Activated T-cell treated with anti-CD3 and anti-CD28 coated beads, Interleukin-2, amount 50 U/mL, for 24 hours (primary cell): ENCODE measurements at places on chromosomes 2 and 18.

DNA sequence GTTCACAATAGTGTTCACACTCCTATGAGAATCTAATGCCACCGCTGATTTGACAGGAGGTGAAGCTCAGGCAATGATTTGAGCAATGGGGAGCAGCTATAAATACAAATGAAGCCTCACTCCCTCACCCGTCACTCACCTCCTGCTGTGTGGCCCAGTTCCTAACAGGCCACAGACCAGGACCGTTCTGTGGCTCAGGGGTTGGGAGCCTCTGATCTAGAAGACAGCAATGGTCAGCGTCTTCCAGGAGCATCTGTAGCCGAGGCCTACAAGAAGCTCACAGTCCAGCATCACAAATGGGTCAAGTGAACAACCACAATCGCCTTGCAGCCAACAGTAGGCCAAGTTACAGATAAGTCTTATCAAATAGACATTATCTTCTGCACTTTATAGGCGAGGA is 110.0 kb upstream of the SLC66A3 start:
- no peaks in the 10 kb centered on the region for H3K4me1 ChIP-seq
- no peaks in the 10 kb centered on the region for H3K36me3 ChIP-seq
- peaks cover 30% of the 10 kb centered on the region for H3K27me3 ChIP-seq

GRCh38 chr2:10610213-10610910 is 79.4 kb downstream of the NOL10 start:
- peaks cover 58% of the 10 kb centered on the region for H3K36me3 ChIP-seq
- no peak overlapping the region for H3K4me3 ChIP-seq
- H3K4me1 ChIP-seq, result peaks cover 6% of the 10 kb centered on the region
- no peak overlapping the region for H3K27ac ChIP-seq

DNA sequence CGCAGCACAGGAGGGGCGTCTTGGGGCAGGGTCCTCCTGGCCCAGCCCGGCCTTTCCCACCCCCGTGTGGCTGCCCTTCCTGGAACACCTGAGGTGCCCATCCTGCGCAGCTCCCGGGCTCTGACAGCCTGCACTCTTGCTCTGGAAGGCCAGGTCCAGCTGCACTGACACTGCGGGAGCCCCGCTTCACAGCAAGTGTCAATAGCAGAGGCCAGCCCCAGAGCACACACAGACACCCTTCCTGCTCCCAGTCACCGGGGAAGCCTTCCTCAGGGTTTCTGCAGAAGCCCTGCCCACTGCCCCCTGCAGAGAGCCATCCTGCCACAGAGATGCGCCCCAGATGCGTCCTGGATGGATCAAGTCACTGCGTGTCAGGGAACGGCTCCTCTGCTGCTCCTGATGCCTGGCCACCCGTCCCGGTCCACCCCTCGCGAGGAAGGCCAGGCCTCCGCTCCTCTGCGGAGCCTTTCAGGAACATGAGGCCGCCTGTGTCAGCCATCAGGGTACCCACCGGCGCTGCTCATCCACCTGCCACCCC is 519.2 kb upstream of the MYT1L start:
- H3K4me1 ChIP-seq, result no peaks in the 10 kb centered on the region
- no peaks in the 10 kb centered on the region for H3K27me3 ChIP-seq
- no peak overlapping the region for H3K4me3 ChIP-seq
- no peak overlapping the region for H3K27ac ChIP-seq
- H3K36me3 ChIP-seq, result no peaks in the 10 kb centered on the region

DNA sequence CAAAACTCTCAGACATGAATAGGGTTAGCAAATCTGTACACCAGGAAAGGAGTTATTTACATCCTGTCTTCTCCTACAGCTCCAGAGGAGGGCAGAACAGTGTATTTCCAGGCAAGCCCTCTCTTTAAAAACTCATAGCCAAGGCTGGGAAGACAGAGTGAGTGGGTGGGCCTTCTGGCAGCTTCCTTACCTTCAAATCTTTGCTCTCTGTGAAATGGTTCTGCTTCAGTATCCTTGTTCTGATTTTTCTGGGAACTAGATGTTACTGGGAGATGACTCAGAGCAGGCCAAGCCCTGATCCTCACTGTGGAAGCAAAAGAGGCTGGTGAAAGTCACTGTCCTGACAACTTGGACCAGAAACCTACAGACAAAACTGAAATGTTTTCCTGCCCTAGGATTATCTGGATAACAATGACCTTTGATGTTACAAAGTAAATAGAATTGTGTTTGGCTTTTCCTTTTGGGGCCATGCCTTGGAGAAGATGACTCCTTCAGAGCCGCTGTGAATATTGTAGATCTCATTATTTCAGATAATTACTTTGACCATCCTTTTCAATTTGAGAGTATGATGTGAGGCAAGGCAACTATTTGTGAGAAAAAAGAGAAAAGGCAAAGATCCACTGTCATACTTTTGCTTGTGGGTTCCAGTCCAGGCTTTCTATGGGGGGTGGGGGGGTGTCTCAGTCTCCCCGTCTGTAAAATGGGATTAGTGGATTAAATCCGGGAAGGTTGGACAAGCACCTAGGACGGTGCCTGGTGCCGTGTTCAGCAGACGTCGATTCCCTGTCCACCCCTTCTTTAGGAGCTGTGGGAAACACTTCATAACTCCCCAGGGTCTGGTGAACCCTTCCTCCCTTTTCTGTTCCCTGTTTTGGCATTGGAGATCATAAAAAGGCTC is 644 bp upstream of the QPCT start:
- H3K4me3 ChIP-seq, result peak overlapping the region; percentile 76
- no peaks in the 10 kb centered on the region for H3K36me3 ChIP-seq
- H3K4me1 ChIP-seq, result peaks cover 40% of the 10 kb centered on the region
- no peak overlapping the region for H3K27ac ChIP-seq
- peaks cover 38% of the 10 kb centered on the region for H3K27me3 ChIP-seq
- DNase-seq, result no peak

GRCh38 chr18:8537400-8537799 is 71.8 kb upstream of the RAB12 start:
- H3K4me3 ChIP-seq, result no peak overlapping the region
- no peaks in the 10 kb centered on the region for H3K4me1 ChIP-seq
- H3K27me3 ChIP-seq, result no peaks in the 10 kb centered on the region
- no peaks in the 10 kb centered on the region for H3K36me3 ChIP-seq
- H3K27ac ChIP-seq, result no peak overlapping the region

DNA sequence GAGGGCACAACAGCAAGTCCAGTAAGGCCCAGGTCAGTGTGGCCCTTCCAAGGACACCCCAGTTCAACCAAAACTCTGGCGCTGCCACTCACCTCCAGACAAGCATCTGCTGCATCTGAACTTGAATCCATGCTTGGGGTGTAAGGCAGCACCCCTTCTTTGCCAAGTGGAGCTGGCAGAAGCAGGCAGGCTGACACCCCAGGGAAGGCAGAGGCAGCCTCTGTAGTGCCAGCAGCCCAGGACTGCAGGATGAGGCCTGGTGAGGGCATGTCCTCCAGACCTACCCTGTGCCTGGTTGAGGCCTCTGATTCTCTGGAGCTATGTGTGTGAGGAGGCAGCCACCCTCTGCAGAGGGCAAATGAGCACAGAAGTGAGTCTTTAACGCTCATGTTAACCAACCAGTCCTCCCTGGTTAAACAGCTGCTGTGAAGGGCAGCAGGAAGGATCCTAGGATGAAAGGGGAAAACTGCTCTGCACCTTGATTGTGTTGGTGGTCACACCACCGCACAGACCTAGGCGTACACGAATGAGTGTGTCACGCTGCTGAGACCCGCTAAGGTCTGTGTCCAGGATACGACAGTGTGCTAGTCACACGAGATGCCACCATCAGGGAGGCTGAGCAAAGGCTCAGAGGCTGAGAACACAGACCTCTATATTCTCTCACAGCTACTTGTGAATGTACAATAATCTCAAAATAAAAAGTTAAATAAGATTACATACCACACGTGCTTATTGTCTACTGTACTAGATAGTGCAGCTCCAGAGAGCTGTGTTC is 2.2 kb downstream of the PARD6G start:
- H3K27me3 ChIP-seq, result peaks cover 85% of the 10 kb centered on the region
- H3K4me1 ChIP-seq, result peaks cover 7% of the 10 kb centered on the region
- DNase-seq, result no peak
- peak overlapping the region; percentile 62 for H3K4me3 ChIP-seq
- no peak overlapping the region for H3K27ac ChIP-seq
- no peaks in the 10 kb centered on the region for H3K36me3 ChIP-seq

GRCh38 chr2:32977228-32977758 is 30.5 kb downstream of the LTBP1 start:
- no peak for DNase-seq
- no peaks in the 10 kb centered on the region for H3K36me3 ChIP-seq
- H3K27ac ChIP-seq, result no peak overlapping the region
- no peaks in the 10 kb centered on the region for H3K4me1 ChIP-seq
- no peak overlapping the region for H3K4me3 ChIP-seq

- peaks cover 17% of the 10 kb centered on the region for H3K36me3 ChIP-seq
- peaks cover 85% of the 10 kb centered on the region for H3K4me1 ChIP-seq
- H3K4me3 ChIP-seq, result no peak overlapping the region
- H3K27me3 ChIP-seq, result no peaks in the 10 kb centered on the region
- no peak for DNase-seq
These were observed 46.5 kb downstream of the TET3 start for GRCh38 chr2:74031221-74031620.

DNA sequence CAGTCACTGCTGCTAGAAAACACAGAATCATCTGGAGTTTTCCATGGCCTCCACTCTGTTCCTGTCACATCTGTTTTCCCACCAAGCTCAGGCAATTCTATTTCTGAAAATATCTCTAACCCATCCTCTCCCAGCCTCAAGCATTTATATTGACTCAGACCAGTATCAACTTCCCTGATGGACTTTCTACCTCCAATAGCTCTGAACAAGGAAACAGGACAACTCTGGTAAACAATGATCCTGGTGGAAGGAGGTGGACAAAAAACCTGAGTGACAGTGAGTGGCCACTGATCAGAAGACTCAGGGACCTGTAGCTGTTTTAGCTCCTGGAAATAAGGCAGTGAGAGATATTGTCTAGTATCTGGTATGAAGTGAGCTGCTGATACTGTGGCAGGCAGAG is 23.4 kb downstream of the BMP10 start:
- DNase-seq, result no peak
- H3K27ac ChIP-seq, result no peak overlapping the region

GRCh38 chr2:150477347-150477746 is 10.1 kb downstream of the RND3 start:
- H3K27ac ChIP-seq, result no peak overlapping the region
- DNase-seq, result no peak
- H3K27me3 ChIP-seq, result no peaks in the 10 kb centered on the region
- no peaks in the 10 kb centered on the region for H3K36me3 ChIP-seq
- no peaks in the 10 kb centered on the region for H3K4me1 ChIP-seq

- H3K4me1 ChIP-seq, result peaks cover 44% of the 10 kb centered on the region
- no peak overlapping the region for H3K27ac ChIP-seq
- H3K36me3 ChIP-seq, result peaks cover under 1% of the 10 kb centered on the region
- DNase-seq, result no peak
These were observed 136.3 kb downstream of the ZEB2 start for GRCh38 chr2:144383571-144384100.

GRCh38 chr18:37407571-37407970 is 158.0 kb downstream of the CELF4 start:
- H3K36me3 ChIP-seq, result no peaks in the 10 kb centered on the region
- H3K4me3 ChIP-seq, result no peak overlapping the region
- H3K27me3 ChIP-seq, result no peaks in the 10 kb centered on the region
- no peak overlapping the region for H3K27ac ChIP-seq
- no peak for DNase-seq
- peaks cover 6% of the 10 kb centered on the region for H3K4me1 ChIP-seq

DNA sequence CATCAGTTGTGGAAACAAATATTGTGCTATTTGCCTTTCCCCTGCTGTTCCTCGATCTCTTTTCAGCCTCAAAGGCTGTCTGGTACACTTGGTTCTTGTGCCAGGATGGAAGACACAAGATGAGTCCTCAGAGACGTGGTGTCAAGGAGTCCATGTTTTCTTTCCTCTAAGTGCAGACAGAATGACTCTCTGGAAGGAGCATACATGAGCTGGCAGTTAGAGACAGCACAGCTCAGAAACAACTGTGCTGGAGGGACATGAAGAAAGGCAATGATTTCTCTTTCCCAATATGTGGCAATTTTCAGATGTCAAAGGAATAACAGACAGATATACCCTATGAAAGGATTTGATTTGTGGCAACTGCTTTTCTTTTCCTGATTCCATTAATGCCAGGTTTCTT is 162.2 kb downstream of the AFF3 start:
- H3K4me1 ChIP-seq, result peaks cover 2% of the 10 kb centered on the region
- no peak for DNase-seq
- H3K27me3 ChIP-seq, result no peaks in the 10 kb centered on the region
- H3K27ac ChIP-seq, result no peak overlapping the region
- H3K36me3 ChIP-seq, result no peaks in the 10 kb centered on the region

GRCh38 chr2:145615626-145616025 is 1095.7 kb upstream of the ZEB2 start:
- no peaks in the 10 kb centered on the region for H3K36me3 ChIP-seq
- H3K4me3 ChIP-seq, result no peak overlapping the region
- no peak for DNase-seq

GRCh38 chr2:50863218-50863617 is 168.7 kb downstream of the NRXN1 start:
- DNase-seq, result no peak
- H3K36me3 ChIP-seq, result no peaks in the 10 kb centered on the region
- H3K27me3 ChIP-seq, result no peaks in the 10 kb centered on the region
- no peaks in the 10 kb centered on the region for H3K4me1 ChIP-seq
- H3K4me3 ChIP-seq, result no peak overlapping the region

GRCh38 chr2:139685090-139685983 is 905.1 kb upstream of the NXPH2 start:
- H3K27ac ChIP-seq, result no peak overlapping the region
- no peaks in the 10 kb centered on the region for H3K4me1 ChIP-seq
- no peaks in the 10 kb centered on the region for H3K36me3 ChIP-seq
- H3K4me3 ChIP-seq, result no peak overlapping the region
- no peaks in the 10 kb centered on the region for H3K27me3 ChIP-seq

- no peak for DNase-seq
- H3K27ac ChIP-seq, result no peak overlapping the region
- peaks cover 63% of the 10 kb centered on the region for H3K36me3 ChIP-seq
- no peak overlapping the region for H3K4me3 ChIP-seq
- H3K27me3 ChIP-seq, result no peaks in the 10 kb centered on the region
- H3K4me1 ChIP-seq, result peaks cover 66% of the 10 kb centered on the region
These were observed 8.4 kb downstream of the YPEL5 start for GRCh38 chr2:30155202-30155601.

- no peak overlapping the region for H3K27ac ChIP-seq
- no peak overlapping the region for H3K4me3 ChIP-seq
- no peaks in the 10 kb centered on the region for H3K36me3 ChIP-seq
- no peak for DNase-seq
- H3K27me3 ChIP-seq, result no peaks in the 10 kb centered on the region
- H3K4me1 ChIP-seq, result no peaks in the 10 kb centered on the region
These were observed 45.9 kb upstream of the AFF3 start for GRCh38 chr2:100188326-100188725.

DNA sequence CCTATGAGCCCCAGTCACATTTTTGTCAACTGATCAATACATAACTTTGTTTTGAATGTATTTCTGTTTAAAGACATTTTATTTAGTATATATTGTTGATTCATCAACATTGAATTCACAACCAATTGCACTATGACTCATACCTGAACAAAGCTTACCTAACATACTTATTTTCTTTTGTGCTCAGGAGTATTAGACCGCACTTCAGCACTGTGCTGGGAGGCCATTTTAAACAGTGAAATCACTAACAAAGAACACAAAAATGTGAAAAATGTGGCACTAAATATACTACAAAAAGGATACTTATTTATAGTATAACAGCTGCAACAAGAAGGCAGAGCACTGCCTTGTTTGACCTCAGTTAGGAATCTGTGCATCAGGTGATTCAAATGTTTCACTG is 12.4 kb upstream of the IFIH1 start:
- H3K27ac ChIP-seq, result no peak overlapping the region
- H3K36me3 ChIP-seq, result no peaks in the 10 kb centered on the region
- H3K4me3 ChIP-seq, result no peak overlapping the region

GRCh38 chr18:939166-939565 is 34.5 kb downstream of the ADCYAP1 start:
- no peaks in the 10 kb centered on the region for H3K36me3 ChIP-seq
- H3K27ac ChIP-seq, result no peak overlapping the region
- H3K4me1 ChIP-seq, result no peaks in the 10 kb centered on the region
- no peak for DNase-seq
- H3K4me3 ChIP-seq, result no peak overlapping the region
